ENCODE measurements at places on chromosomes 6 and 20.

- DNase-seq = no peak
Observed at GRCh38 chr20:10047427-10047826, 12.6 kb downstream of the ANKEF1 start.

DNA sequence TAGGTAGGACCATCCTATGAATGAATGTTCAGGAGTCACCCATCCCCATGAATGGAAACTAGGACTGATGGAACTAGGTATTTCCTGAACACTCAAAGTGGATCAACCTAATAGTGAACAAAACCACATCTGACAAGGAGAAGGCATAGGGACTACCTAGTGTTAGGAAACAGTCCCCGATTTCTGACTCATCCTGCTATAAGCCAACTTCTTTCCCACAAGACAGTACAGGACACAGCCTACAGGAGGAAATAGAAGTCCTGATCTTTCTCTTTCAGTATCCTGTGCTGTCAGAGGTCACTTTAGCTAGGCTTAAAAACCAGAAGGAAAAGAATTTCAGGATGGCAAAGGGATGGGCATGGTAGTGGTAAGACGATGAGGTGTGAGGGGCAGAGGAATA is 19.5 kb upstream of the GMDS start:
- no peak for DNase-seq

GRCh38 chr6:126513198-126513597 is 173.3 kb downstream of the CENPW start:
- no peak for DNase-seq

GRCh38 chr20:17439616-17440296 is 91.4 kb downstream of the BFSP1 start:
- no peak for DNase-seq

DNA sequence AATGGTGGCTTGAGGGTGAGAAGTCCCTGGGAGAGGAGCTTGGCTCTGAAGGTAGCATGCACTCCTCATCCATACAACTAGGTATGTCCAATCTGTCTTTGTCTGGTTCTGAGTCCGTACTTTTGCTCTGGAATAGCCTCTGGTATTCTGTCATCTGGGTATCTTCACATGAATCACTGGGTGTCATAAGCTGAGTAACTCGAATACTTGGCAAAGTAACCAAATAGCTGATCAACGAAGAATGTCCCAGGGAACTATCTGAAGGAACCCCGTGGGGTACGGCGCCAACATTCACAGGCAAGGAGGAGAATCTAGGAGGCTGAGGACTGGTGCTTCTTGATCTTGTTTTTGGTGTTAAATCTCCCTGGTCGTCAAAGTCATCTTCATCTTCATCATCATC is 184.8 kb downstream of the HIVEP2 start:
- DNase-seq = no peak

- no peak for DNase-seq
Observed at GRCh38 chr6:11467364-11467763, 70.2 kb upstream of the TMEM170B start.

- no peak for DNase-seq
Observed at GRCh38 chr6:24666097-24666640, 530 bp downstream of the TDP2 start.

DNA sequence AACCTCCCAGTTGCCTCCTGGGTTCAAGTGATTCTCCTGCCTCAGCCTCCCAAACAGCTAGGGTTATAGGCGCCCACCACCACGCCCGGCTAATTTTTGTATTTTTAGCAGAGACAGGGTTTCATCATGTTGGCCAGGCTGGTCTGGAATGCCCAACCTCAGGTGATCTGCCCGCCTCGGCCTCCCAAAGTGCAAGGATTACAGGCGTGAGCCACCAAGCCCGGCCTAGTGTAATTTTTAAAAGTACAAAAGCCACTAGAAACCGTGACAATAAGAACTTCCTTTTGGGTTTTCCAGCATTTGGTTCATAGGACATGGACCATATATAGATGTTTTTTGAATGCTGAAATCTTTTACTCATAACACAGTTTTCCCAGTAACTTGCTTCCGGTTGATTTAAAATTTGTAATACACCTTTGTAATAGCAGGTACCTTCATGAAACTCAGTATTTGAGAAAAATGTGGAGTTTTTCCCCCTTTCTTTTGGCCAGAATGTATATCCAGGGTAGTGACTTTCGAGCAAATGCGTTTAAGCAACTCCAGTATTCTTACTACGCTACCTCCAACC is 467 bp downstream of the PXT1 start:
- no peak for DNase-seq

GRCh38 chr6:4608361-4609115 is 167.7 kb upstream of the CDYL start:
- DNase-seq = no peak

DNA sequence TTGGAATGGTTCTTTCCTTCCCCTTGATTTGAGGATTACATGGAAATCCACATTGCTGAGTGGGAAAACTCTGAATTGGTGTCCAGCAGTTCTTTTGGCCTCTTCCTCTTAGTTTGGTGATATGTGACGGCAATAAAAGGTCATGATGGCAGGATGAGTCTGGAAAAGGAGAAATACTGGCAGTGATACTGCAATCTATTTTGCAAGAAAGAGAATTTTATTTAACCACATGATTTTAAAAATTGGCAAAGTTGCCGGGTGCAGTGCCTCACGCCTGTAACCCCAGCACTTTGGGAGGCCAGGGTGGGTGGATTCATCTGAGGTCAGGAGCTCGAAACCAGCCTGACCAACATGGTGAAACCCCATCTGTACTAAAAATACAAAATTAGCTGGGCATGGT is 73.1 kb downstream of the ADTRP start:
- DNase-seq = no peak

- no peak for DNase-seq
Observed at GRCh38 chr6:156957931-156958547, 180.9 kb downstream of the ARID1B start.

GRCh38 chr6:157592541-157592940 is 211.6 kb downstream of the ZDHHC14 start:
- DNase-seq = no peak

GRCh38 chr6:14645841-14646240 is 528.3 kb downstream of the CD83 start:
- no peak for DNase-seq

DNA sequence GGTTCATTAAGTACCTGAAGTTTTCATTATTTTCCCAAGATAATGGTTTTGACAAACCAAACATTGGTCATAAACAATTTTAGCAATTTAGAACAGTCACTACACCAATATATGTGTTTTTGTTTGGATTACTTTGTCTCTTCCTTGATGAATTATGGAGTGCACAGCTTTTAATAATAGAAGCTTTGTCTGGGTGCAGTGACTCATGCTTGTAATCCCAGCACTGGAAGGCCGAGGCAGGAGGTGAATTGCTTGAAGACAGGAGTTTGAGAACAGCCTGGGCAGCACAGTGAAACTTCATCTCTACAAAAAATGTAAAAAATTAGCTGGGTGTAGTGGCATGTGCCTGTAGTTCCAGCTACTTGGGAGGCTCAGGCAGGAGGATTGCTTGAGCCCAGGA is 89.4 kb upstream of the ANKEF1 start:
- no peak for DNase-seq

DNA sequence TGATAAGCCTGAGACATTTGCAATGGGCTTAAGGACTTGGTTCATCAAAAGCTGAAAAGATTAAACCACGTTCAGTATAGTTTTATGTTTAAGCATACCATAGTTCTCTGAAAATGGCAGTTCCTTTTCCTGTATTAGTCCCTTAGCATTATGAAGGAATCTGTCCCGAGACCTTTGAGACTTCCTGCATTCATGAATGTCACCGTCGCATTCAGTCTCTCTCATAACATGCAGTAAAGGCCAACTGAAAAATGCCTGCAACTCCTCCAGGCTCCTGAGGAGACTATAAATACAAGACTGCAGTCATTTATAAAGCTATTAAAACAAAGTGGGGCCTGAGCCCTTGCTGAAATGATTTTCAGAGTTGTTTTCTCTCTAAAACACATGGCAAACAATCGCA is 129.1 kb downstream of the SYCP2 start:
- DNase-seq = no peak
